BE2C (cell line): ENCODE measurements at places on chromosomes 3 and 15.

DNA sequence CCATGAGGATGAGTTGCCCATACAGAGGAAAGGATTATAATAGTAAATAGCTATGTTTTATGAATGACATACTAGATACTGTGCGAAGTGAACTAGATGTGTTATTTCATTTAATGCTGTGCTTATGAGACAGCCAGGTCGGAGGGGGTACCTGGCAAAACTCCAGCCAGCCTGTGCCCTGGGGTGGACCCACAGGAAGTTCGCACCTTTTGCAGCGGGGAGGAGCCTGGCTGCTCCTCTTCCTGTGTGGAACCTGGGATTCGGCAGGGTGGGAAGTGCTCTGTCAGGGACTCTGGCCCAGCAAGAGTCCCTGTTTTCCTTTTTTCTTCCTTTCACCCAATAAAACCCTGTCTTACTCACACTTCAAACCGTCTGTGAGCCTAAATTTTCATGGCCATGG lies 452.2 kb downstream of the IL5RA start:
- no peak for DNase-seq

DNA sequence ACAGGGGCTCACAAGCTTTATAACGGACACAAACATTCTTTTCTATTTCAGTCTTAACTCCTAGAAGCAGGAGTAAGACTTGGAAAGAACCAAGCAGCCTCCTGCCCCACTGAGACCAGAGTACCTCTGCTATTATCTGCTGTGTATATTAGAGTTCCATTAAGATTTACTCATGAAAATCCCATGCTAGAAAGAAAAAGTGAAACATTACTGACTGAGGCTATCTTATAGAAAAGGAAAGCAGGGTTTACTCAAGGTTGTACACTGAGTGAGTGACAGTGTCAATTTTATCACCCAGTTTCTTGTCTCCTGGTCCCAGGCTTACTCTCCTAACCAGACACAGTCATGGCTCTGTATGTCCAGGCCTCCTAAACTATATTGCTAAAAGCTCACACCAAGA lies 97.9 kb upstream of the SOX2 start:
- DNase-seq = no peak

- no peak for DNase-seq
Observed at GRCh38 chr15:82656641-82657266, 9.6 kb upstream of the CPEB1 start.

DNA sequence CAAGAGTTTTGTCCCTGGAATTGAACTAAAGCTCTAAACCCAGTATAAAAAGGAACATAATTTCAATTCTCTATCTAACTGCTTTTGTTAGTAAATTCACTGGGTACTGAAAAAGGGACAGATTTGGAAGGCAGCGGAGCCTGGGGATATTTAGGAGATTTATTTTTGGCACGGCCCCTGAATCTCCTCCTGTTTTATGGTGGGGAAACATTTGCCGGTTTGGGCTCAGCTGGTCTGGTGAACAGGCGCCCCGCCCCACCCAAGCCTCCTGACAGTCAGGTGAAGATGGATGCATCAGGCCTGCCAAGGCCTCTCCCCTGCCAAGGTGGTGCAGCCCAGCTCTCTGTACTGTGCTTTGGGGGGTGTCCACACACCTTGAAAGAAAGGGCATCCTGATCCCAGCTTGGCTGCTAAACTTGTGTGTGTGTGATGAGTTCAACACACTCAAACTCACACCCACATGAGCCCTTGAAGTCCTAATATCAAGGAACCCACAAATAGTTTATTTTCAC lies 46.3 kb downstream of the EBLN2 start:
- no peak for DNase-seq

GRCh38 chr3:153215966-153216365 lies 53.9 kb downstream of the RAP2B start:
- no peak for DNase-seq

GRCh38 chr3:156576651-156577348 lies 21.9 kb upstream of the SSR3 start:
- DNase-seq = no peak

GRCh38 chr15:74208901-74209559 lies 6.4 kb upstream of the STRA6 start:
- DNase-seq = no peak
